Nephron progenitor cell (in vitro differentiated cells): ENCODE measurements at places on chromosomes 2 and 18.

- peak; percentile 61 for DNase-seq
Measured at GRCh38 chr18:78659748-78660147, 319.9 kb upstream of the SALL3 start.

DNA sequence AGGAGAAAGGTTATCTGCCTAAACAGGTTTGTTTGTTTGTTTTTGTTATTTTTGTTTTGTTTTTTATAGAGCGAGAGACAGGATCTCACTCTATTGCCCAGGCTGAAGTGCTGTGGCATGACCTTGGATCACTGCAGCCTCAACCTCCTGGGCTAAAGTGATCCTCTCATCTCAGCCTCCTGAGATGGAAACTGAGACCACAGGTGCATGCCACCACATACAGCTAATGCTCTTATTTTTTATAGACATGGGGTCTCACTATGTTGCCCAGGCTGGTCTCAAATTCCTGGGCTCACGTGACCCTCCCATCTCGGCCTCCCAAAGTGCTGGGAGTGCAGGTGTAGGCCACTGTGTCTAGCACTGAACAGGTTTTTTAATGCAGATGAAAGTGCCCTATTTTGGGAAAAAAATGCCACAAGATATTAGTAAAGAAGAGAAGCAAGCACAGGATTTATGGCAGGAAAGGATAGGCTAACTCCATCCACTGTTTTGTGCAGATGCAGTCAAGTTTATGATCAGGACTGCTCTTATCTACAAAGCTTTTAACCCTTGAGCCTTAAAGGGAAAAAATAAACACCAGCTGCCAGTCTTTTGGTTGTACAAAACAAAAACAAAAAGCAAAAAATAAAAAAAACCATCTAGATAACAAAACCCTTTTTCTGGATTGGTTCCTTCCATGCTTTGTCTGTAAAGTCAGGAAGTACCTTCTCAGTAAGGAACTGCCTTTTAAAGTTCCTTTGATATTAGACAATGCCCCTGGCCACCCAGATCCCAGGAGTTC, 29.4 kb downstream of the MAP4K3 start:
- no peak for DNase-seq

GRCh38 chr2:18209934-18210639, 331.6 kb downstream of the KCNS3 start:
- no peak for DNase-seq

- DNase-seq, result no peak
Measured at GRCh38 chr2:25497229-25497917, 155.6 kb upstream of the DNMT3A start.

- DNase-seq, result no peak
Measured at GRCh38 chr2:119518401-119519056, 5.8 kb downstream of the SCTR start.

- no peak for DNase-seq
Measured at GRCh38 chr18:67145586-67146292, 370.8 kb downstream of the DSEL start.

GRCh38 chr2:44560352-44560751, 198.6 kb downstream of the CAMKMT start:
- DNase-seq, result no peak

DNA sequence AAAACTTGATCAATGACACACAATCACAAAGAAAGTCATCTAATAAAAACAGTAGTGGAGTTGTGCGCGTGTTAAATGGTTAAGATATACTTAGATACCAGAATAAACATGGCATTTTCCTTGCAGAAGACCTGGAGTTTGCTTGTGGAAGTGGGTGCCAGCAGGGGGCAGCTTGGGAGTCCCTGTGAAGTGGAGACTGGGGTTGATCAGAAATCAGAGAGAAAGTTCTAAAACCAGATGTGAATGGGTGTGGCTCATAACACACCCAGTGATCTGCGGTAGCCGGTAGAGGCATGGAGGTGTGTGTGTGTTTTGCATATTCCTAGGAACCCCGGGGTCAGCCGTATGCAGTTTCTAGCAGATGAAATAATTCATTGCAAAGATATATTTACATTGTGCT, 300.1 kb upstream of the TRIB2 start:
- DNase-seq, result no peak

DNA sequence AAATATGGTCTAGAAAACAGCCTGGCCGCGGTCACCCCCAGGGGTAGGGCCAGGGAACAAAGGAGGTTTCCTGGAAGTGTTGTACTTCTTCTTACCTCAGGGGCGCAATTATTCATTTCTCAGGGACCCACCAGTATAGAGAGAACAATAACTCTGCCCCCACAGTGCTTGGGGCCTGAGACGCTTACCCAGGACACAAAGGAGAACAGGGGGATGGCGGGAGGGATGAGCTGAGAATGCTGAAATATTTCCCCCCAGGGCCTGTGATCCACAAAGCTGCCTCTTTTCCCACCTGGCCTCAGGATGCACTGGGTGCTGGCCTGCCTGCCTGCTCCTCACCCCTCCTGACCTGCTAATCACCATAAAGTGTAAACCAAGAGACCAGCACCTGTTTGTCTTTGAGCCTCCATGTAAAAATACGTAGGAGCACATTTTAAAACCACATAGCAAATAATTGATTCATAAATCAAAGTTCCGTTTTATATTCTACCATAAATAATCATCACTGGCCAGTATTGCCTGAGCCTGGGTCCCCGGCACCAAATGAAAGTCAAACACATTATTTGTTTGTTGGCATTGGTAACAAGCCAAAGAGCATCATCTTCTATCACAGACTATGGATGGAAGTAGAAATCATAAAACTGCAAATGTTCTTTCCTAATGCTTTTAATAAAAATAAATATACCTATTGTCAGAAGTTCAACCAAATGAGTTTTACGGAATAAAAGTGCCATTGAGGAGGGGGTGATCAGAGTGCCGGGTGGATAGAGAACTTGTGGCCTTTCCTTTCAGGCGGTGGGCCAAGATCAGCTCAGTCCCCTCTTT, 67.3 kb upstream of the RMDN2 start:
- DNase-seq, result no peak

DNA sequence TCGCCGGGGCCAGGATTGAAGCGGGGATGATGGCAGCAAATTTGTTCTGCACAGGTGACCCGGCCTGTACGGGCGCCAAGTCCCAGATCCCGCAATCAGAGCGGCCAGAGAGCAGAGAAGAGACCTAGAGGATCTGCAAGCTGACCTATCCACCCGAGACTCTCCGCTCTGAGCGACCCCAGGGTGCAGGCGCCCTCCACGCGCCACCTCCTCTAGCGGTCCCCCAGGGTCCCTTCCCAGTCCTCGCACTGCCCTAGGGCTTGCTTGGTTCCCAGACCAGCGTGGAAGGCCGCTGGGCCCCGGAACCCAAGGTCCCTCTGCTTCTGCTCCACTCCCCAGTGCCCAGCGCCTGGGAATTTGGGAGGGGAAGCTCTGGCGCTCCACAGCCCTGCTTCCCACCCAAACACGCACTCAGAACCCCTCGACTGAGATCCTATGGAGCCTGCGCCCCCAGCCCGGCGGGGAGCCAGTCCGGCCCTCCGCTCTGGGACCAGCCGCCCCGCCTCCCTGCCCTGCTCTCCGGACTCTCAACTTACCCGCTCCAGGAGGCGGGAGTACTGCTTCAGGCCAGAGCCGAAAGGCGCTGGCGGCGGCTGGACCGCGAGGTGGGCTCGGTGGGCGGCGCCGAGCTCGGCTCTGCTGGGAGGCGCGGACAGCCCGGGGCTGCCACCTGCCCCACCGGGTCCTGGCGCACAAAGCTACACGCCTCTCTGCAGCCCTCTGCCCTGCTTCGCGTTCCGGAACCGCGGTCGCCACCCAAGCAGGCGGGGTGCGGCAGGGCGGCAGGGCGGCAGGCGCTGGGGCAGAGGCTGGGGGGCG, 3.0 kb upstream of the SIX3 start:
- DNase-seq, result peak; percentile 61

GRCh38 chr2:108704871-108705270, 14.4 kb upstream of the RANBP2 start:
- DNase-seq, result no peak
